ENCODE measurements at places on chromosomes 3 and 15.

DNA sequence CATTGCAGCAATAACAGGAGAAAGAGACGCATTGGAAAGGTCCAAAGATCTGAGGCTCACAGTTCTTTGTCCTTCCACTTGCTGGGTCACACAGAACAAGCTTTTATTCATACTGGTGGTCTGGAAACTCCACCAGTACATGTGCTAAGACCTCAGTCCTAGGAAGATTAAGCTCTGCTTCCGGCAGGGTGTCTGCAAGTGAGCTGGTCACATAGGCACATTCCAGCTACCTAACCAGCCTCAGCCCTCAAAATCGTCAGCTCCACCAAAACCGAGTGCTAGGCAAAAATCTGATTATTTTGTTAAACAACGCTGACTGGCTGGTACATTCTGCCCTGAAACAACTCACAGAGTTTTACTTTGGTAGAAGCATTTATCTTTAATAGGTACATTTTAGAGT, 2.2 kb downstream of the ZBED2 start:
- DNase-seq, result no peak

- no peak for DNase-seq
Measured at GRCh38 chr15:32652178-32652577, 10.7 kb downstream of the SCG5 start.

GRCh38 chr15:64987136-64987535, 2.6 kb downstream of the SPG21 start:
- no peak for DNase-seq

DNA sequence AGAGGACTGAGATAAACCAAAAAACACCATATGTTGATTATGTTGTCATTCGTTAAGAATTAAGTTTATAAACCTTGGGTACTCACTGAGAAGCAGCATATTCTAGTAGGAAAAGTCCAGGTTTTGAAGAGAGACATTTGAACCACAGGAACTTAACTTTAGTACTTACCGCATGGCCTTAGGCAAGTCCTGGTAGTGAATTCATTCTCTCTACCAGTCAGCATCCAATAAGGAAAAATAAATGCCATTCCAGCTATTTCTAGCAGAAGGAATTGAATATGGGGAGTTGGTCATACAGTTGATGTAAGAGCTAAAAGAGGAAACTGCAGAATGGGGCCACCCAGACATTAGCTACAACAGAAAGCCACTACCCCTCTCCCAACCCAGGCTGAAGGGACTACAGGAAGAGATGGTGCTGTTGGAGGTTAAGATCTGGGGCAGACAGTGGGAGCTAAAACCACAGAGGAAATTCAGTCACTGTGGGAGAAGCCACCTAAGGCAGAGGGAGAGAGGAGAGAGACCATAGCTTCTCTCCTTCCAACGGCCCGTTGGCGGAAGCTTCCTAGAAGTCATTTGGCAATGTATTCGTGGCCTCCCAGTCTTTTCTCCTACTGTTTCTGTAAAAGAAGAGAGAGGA, 133.8 kb upstream of the RARB start:
- no peak for DNase-seq

GRCh38 chr3:13532631-13533030, 16.3 kb upstream of the FBLN2 start:
- DNase-seq, result no peak

GRCh38 chr3:117540597-117540996, 831.0 kb downstream of the TUSC7 start:
- DNase-seq, result no peak

GRCh38 chr15:88467935-88468528, 524 bp downstream of the MRPS11 start:
- DNase-seq, result no peak

DNA sequence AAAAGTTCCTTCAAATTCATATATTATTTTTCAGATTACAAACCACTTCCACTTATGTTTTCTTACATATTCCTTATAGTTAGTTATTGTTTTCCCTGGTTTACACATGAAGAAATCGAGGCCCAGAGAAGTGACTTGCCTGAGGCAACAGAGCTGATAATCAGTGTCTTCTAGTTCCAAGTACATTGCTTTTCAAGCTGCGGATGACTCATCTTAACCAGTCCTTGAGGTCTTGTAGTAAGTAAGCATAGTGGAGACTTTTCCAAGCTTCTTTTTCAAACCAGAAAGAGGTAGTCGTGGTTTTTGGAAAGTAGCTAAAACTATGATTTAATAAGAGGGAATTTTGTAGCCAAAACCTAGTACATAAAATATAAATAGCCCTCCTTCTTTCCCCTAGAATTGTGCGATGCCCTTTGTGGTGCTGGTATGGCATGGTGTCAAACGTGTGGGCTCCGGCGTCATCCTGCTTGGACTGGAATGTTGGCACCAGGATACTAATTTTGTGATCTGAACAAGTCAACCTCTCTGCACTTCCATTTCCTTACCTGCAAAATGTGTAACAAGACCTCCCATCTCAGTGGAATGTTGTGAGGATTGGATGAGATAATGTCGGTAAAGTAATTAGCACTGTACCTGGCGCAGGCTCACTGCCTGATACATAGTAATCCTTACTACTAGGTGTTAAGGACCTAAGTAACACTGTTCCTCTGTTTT, 19.0 kb upstream of the DLG1 start:
- DNase-seq, result no peak

DNA sequence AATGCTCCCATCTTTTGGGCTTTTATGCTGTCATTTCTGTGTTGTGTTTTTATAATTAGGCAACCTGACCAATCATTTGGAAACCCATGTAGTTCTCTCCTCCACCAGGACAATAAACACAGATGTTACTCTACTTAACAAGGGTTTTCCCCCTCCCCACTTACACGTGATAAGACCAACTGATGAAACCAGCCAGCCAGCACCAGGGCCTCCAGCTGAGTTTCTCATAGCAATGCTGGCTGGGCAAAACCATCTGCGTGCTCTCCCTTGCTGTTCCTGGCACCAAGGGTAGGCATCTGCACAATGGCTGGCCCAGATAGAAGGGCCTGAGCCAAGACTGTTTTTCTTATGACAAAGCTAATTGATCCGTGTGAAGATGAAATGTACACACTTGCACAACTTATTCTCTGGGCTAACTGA, 310.4 kb downstream of the PLCL2 start:
- peak; percentile 38 for DNase-seq

DNA sequence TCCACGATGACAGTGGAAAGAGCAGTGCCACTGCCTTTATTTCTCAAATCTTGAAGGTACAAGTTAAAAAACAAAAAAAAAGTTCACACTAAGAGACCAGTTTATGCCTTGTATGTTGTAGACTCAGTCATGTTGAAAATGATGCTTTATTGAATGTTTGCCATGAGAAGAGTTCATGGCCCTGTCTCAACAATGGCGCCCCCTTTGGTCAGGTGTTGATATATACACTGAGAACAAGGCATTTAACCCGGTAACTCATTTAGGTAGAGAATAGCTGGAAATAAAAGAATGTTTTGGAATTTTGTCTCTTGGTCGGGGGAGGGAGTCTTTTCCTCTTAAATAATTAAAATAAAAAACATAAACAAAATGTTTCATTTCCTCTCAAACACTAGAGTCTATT, 145.6 kb upstream of the SLC2A2 start:
- DNase-seq, result no peak
